ENCODE measurements at places on chromosomes 5 and 9.

- DNase-seq: no peak
Measured at GRCh38 chr9:107635803-107636174, 146.2 kb upstream of the KLF4 start.

GRCh38 chr9:136119061-136119882 is 597 bp upstream of the TMEM250 start:
- DNase-seq: no peak

DNA sequence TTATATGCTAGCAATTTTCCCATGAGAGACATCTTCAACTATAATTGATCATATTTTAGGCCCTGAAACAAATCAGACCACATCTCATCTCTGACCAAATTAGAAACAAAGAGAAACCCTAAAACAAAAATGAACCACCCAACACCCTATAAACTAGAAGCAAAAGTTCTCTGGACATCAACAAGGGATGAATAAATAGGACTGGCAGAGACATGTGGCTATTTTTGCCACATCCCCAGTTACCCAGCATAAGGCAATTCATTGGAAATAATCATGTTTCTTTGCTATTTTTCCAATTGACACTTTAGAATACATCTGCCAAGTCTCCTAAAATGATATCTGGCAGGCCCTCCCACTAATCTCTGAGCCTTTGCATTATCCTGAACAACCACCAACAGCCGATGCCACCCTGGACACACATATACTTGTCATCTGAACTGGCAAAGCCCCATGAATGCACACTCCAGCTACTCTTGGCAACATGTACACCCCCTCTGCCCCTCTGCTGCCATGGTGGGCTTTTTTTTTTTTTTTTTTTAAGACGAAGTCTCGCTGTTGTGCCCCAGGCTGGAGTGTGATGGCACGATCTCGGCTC is 53.5 kb upstream of the EQTN start:
- DNase-seq: no peak

DNA sequence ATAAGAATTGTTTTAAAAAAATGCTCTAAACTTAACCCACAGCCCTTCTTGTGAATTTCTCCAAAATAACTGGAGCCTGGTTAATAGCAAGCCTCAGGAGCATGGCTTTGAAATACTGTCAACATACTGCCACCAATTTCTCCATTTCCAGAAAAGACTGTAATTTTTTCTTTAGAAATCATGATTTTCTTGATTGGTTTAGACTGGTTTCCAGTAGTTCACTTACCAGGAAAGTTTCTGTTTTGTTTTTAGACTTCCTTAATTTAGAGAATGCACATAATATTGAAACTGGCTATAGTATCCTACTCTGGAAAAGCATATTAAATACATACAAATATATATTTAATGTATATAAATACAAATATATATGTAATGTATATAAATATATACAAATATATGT is 4.5 kb upstream of the CD274 start:
- DNase-seq: no peak

DNA sequence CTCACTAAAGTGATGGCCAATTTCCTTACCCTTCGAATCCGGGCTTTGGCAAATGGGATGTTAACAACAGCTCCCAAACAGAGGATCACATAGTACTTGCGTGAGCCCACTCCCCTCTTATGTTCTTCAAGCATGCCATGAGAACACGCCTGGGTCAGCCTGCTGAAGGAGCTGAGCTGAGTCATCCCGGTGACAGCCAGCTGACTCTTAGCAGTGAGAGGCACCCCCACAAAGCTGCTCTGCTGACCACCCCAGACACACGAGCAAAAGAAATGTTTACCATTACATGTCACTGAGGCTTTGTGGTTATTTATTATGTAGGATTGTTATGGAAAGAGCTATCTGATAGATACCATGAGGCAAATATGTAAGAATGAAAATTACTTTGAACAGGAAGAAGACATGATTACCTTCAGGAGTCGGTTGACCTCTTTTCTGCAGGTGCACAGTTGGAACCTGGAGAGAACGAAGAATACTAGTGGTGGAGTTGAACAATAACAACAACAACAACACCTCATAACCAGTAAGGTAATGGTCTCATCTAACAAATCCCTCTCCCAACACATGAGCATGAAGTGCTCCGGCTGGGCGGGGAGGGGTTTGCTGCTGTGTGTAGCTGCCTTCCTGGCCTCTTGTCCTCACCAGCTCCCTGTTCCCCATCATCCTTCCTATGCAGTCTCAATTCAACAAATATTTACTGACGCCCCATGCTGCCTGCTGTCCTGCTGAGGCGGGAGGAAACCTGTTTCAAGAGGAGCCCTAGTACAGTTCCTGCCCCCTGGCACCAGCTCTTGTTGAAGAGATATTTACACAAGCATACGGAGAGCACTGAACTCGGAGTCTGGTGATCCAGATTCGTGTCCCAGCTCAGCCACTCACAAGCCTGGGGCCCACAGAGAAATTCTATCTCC is 69.4 kb upstream of the LHFPL2 start:
- DNase-seq: no peak

Measured in GM04504 (cell line).